ENCODE measurements at places on chromosomes 6 and 20. TPM values are rescaled to one million over a fixed set of nuclear protein-coding genes. Genes with fewer than 3 reads are reported as not detected.
A peak's percentile ranks its signal among the peaks of the same experiment; 100 is the strongest.

DNA sequence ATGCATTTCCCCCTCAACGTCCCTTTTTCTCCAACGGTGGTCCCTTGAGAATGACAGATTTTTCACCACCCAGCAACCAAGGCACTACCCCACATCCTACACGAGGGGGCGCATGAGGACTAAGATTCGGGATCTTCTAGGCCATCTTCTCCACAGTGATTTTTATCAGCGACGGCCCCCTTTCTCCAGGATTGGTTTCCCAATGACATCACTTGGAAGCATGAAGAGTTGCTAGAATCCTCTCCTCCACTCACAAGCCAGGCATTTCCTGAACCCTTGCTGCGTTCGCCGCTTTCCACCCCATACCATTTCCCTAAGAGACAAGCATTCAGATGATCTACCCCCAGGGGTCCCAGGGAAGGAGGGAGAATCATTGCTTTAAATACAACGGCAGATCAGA lies 252.0 kb downstream of the HIVEP2 start:
- DNase-seq: peak; percentile 74

- DNase-seq: no peak
Measured at GRCh38 chr6:131205481-131206244, 70.4 kb downstream of the AKAP7 start.

DNA sequence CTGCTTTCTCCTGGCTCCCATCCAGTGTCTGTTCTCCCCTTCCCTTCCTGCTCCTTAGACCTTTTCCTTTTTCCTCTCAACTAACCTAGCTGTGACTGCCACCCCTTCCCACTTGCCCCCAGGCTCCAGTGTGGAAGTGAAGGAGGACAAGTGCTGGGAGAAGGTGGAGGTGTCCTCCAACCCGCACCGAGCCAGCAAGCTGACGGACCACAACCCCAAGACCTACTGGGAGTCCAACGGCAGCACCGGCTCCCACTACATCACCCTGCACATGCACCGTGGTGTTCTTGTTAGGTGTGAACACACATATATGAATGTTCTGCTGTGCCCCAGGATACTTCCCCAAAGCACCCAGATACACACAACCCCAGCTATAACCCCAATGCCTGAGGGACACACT lies 18.5 kb downstream of the CUL9 start:
- DNase-seq: no peak

- DNase-seq: no peak
Measured at GRCh38 chr6:87754828-87755227, 52.8 kb upstream of the AKIRIN2 start.

DNA sequence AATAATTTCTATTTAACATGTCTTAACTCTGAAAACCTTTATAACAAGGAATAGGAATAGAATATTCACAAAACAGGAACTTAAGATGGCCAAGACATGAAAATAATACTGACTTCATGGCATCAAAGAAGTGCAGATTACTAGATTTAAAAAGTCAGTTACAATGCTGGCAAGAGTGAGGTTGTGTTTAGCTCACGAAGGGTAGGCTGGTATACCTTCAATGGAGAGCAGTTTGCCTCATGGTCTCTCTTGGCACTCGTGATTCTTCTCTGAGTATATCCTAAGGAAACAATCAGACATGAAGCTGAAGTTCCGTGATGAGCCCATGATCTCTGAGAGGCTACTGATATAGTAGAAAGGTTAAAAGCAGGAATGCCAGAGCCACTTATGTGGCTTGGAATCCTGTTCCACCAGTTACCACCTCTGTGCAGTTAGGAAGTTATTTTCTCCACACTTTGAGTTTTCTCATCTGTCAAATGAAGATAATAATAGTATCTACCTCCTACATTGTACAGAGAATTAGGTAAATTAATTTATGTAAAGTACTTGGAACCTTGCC lies 7.2 kb downstream of the NCOA7 start:
- DNase-seq: no peak

DNA sequence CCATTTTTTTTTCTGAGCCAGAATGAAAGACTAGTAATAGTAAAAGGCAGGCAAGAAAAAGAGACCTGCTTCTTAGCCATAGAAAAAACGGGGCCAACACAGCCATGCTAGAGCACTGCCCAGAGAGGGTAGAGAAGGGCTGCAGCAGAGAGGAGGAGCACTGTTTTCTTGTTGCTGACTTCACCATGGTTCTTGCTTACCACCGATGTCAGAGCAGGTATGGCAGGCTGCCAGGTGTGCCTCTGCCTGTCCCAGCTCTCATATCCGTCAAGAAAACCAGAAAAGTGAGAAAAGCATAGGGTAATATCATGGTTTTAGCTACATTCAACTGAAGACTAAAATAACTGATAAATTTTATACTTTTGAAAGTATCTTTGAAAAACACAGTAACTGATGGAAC lies 60.7 kb downstream of the DTNBP1 start:
- peak; percentile 61 for DNase-seq

DNA sequence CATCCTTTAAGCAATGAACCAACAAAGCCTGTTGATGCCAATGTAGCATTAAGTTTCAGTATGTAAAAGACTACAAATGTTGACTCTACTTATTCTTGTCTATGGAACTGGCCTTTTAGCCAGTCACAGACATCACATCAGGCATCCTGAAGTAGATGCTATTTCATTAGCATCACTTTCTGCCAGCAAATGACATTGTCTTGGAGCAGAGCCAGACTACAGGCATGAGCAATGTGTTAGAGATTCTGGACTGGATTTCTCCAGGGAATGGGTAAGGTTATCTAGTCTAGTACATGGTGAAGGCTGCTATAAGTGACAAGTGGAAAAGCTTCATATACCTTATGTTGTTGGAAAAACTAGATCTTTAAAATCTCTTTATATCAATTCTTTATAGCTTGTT lies 142.9 kb downstream of the ADGRB3 start:
- DNase-seq: peak; percentile 69

DNA sequence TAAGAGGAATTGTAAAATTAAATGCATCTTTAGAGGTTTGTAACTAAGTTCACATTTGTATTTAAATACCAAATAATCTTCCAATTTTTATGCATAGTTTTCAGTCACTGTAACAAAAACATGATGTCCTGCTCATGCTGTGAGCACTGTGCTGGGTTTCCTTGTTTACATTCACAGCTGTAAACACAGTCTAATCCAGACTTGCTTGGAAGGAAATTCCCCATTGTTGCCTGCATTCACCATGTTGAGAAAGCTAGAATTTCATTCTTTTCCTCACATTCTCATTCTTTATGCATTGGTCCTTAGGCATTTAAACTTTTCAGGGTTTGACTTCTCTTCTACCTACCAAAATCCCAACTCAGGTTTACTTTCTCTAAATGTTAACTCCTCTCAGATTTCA lies 242.0 kb upstream of the TBX18 start:
- DNase-seq: no peak

DNA sequence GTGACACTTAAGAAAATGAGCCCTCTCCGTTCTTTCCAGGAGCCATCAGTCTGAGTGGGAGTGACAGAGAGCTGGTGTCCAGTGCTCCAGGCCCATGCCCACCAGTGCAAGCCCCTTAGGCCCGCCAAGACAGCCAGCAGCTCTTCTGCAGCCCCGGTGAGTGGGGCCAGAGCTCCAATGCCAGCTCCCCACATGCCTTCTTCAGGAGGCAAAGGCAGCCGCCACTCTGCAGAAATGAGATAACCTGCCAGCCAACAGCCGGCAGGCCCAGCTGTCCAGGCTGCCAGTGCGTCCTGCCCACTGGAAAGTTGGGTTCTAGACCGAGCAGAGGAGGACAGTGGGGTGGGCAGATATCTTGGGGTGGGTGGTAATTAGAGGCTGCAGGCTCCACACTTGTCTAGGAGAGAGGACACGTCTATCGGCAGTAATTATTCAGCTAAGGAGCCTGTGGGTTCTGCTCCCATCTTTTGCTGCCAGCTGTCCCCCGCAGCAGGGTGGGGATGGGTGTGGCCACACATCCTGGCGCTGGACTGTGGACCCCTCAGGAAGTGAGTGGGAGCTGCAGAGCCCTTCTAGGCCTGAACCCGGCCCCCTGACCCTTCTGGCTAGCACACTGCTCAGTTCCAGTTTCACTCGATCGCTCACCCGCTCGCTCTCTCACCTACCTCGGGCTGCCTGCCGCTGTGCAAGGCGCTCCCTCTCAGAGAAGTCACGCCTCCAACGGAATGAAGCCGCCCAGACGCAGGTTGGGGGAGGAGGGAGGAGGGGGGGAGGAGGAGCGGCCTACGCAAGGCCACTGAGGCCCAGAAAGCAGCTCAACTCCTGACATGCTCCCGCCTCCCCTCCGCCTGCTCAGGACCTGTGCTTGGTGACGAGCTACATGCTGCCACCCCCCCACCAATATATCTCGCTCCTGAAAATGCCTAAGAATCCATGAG lies 3.6 kb downstream of the GRM4 start:
- no peak for DNase-seq

DNA sequence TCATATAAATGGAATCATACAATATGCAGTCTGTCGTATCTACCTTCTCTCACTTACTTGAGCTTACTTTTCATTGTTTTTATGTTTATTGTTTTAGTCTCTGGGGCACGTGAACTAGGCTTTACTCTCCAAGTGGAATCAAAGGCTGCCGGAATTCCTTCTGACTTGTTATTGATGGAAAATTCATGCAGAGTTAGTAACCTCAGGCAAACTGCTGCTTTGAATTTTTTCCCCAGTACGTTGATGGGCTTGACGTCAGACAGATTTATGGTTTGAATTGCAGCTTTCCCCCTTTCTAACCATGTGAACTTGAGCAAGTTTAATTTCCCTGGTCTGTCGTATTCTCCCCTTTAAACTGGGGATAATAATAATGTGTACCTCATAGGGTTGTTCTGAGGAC lies 68.6 kb downstream of the ZDHHC14 start:
- no peak for DNase-seq

GRCh38 chr6:168292826-168293225 lies 26.8 kb downstream of the DACT2 start:
- DNase-seq: peak; percentile 93

DNA sequence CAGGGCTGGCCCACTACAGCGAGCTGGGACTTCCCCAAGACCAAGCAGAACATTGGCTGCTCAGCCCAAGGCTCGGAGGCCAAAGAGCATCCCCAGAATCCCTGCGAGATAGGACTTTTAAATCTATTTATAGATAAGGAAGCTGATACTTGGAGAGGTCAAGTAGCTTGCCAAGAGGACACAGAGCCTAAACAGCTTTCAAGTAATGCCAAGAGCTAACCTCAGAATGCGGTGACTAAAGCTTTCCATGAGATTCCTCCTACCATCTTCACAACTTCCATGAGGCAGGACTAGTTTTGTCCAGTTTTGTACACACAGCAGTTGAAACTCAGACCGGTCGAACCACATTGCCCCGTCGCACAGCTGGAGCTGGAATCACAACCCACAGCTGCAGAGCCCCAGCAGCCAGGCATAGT lies 168.1 kb upstream of the TOP1 start:
- DNase-seq: peak; percentile 75

GRCh38 chr6:10510592-10511367 lies 10.4 kb upstream of the GCNT2 start:
- DNase-seq: peak; percentile 48

DNA sequence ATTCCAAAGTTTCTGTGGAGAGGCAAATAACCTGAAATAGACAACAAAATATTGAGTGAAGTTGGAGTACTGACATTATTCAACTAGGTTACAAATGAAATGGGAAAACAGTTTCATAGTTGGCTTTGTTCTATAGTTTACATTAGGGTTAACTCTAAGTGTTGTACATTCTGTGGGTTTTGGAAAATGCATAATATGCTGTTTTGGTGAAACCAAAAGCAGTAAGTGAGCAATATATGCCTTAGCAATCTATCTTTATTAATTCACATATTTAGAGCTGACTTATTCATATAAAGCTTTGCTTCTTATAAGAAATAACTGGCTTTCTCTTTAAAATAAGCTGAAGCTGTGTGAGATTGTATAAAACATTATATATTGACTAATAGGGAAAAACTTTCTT lies 157.5 kb upstream of the AHI1 start:
- no peak for DNase-seq

- no peak for DNase-seq
Measured at GRCh38 chr6:13273202-13273930, 55.0 kb downstream of the TBC1D7 start.

- no peak for DNase-seq
Measured at GRCh38 chr20:36655004-36655403, 9.0 kb upstream of the SLA2 start.

DNA sequence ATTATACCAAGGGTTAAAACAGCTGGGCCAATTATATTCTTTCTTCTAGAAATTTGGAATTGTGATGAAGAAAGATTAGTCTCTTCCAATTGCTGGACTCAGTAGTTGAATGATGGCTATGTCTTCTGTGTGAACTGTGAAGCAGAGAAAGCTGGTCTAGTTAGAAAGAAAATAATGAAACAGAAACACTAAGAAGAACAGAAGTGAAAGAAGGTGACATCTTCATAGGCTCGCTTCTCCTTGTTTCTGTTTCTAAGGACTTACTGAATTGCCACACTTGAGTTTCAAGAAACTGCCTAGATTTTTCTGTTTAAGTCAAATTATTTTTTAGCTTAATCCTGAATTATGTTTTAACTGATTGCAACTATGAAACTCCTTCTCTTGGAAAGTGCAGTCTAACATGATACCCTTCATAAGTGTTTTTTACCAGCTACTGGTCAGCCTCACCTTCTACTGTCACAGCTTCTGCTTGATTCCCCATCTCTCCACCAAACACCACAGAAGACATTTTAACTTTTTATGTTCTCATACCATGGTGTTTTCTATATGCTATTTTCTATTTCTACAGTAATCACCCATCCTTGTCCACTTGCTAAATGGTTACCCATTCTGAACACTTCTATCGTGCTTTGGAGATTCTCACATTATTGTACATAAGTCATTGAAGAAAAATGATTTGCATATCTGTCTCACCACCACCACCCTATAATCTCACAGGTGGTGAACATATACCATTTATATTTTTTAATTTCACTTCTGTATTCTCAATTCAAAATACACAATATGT lies 268.8 kb downstream of the GRIK2 start:
- no peak for DNase-seq

CLVS2 gene
- total RNA-seq: 4.1 TPM

BNIP5 gene
- 1.2 TPM for total RNA-seq

DEF6 gene
- 8.9 TPM for total RNA-seq

CDYL gene
- 28.2 TPM for total RNA-seq

STK4 gene
- total RNA-seq: 34.4 TPM

CST2 gene
- total RNA-seq: not detected

IMPG1 gene
- total RNA-seq: 1.2 TPM
